ENCODE measurements at places on chromosomes 2 and 18.

- ATAC-seq: no peak
Observed at GRCh38 chr2:120747281-120747680, 11.6 kb downstream of the GLI2 start.

- no peak for ATAC-seq
Observed at GRCh38 chr2:1462994-1463393, 49.7 kb downstream of the TPO start.

- ATAC-seq: no peak
Observed at GRCh38 chr18:63477968-63478367, 1.2 kb downstream of the SERPINB5 start.

DNA sequence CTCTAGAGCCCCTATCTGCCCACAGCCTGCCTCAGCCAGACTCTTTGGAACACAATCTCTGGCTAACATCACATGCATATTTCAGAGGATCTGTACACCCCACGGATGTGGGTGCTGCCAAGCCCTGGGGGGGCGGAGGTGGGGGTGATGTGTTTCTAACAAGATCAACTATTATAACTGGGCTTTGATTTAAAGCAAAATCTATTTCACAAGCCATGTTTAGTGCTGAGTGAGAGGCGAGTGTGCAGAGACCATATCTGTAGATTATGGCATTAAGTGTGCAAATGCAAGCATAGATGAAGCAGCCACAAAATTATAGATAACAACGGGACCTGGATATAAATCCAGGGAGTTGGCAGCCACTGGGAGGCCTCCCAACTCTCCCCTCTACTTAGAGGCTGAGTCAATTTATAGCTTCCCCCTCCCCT is 135.8 kb upstream of the SMAD2 start:
- ATAC-seq: no peak

- ATAC-seq: no peak
Observed at GRCh38 chr2:180572346-180572745, 408.1 kb upstream of the UBE2E3 start.

GRCh38 chr18:52615943-52616342 is 275.9 kb downstream of the DCC start:
- peak; percentile 54 for ATAC-seq

DNA sequence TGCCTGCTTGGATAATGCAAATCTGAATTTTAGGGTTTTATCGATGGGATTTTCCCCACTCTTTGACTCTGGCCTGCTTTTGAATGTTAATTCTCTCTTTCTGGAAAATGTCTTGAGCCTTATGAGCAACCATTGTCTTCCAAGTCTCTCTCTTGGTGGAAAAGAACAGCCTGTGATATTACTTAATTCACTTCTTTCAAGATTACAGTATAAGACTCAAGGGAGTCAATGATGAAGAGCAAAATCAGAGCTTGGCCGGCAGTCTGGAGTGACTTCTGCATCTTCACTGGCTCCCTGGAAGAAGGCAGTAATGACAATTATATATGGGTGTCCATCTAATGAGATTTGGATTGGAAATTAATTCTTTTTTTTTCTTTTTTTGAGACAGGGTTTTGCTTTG is 122.9 kb upstream of the ZEB2 start:
- no peak for ATAC-seq

DNA sequence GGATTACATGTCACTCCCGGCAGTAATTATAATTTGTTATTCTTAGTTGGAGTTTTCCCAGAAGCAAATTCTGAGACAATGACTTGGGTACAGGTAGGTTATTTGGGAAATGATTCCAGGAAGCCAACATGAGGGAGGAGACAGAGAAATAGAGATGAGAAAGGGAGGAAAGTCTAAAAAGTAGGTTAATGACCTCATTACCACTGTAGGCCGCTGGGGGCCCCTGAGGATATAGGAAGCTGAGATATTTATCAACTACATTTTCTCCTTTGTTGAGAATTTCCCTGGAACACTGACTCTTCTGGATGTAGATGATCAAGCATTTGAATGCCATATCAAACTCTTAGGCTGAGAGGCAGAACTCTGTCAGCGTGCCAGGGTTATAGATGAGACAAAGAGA is 284.3 kb downstream of the ICOS start:
- ATAC-seq: no peak

GRCh38 chr2:204051984-204052556 is 115.5 kb downstream of the ICOS start:
- no peak for ATAC-seq

GRCh38 chr2:48808311-48808710 is 52.8 kb upstream of the LHCGR start:
- ATAC-seq: no peak

- ATAC-seq: no peak
Observed at GRCh38 chr2:3406501-3406900, 27.0 kb downstream of the TRAPPC12 start.

DNA sequence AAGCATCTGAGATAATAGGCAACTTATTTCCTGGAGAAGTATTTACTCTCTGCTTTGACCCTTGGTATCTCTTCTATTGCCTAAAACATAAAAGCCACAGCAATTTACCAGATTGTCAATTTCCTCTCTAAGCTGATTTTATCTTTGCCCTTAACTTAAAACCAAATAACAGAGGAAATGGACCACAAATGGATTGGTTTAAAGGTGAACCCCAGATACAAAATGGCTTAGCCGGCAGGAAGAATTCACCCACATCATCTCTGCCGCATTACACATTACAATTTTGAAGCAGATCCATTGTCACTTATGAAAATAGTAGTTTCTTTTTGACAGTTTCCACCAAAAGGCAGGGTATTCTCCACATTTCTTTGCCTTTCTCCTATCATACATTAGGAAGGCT is 585.8 kb upstream of the CHAC2 start:
- ATAC-seq: no peak

GRCh38 chr2:223247136-223247535 is 195.1 kb downstream of the KCNE4 start:
- no peak for ATAC-seq

DNA sequence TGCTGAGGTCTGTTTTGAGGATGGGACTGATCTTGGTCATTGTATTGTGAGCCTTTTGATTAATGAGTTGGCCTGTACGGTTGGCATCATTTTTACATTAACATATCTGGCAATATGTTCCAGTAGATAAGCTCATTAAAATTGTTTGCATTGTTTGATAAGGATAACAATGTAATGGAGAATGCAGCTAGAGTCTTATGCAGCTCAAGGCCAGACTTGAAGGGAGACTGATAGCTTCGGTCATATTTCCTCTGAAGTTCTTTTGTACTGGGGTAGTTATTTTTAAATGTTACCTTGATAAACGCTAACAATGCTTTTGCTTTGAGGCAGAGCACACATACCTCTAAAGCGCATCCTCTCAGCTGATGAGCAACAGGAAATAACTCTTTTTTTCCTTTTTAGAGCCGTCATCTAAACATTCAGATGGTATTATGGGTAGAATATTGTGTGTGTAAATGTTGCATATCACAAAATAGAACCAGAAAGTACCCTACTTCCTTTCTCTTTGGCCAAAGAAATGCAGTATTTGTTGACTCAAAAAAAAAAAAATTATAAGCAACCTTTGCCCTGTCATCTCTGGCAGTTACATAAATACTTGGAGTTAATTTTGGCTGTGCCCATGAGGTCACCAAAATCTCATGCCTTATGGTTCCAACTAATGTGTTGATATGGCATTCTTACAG is 1.3 kb downstream of the MAPRE2 start:
- ATAC-seq: no peak

DNA sequence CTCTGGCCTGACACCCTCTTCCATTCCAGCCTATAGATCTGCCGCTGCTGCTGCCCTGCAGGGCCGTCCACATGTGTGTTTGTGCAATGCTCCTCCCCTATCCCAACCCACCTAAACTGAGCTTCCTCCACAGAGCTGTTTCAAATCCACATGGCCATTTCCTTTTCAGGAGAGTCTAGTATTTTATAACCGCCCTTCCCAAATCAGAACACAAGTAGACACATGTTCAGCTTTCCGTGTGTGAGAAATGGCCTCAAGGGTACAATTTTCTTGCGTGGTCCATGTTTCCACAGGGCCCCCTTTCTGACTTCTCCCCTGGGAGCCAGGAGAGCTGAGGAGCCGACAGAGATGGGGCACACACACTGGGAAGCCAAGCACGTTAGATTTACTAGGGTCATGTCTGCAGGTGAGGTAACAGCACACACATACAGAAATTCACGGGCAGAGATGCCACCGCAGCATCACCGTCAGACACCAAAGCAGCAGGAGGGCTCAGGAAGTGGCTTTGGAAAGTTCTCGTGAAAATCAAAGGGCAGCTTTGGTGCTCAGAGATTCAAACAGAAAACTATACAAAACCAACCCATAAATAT is 102.9 kb upstream of the TGFA start:
- ATAC-seq: no peak

DNA sequence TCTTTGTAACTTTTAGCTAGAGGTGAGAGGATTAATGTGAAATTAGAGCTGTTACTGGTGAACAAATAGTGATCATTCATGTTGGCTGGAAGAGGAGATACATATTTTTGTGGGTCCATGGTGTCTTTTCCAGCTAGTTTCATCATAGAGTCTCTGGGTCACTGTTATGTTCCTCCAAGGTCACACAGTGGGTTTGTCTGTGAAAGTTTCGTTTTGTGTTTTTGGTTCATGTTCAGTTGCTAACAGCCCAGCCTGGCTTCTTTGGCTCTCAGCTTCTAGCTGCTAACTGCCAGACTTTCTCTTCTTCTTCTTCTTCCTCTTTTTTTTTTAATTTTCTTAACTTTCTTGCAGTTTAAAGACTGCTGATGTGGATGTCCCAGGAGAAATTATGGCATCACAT is 480.0 kb upstream of the SYT4 start:
- no peak for ATAC-seq

- no peak for ATAC-seq
Observed at GRCh38 chr2:118568700-118569099, 278.7 kb downstream of the EN1 start.

DNA sequence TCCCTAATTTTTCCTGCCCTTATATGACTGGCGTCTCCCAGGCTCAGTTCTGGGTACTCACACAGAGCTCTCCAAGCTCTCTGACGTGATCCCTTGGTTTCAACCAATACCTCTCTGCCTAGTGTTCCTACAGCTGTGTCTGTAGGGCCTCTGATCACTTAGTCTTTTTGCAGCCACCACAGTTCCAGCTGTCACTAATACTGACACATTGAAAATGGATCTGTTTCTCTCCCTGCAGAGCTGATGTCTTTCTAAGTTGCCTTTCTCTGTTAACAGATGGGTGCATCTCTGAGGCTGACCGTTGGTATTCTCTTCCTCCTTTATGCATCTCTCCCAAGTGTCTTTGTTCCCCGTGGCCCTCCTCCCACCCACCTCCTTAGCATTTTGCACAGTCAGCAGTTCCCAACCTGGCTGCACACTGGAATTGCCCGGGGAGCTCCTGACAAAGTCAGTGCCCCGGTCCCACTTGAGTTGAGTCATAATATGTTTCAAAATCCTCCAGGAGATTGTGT is 62.5 kb downstream of the CERS6 start:
- no peak for ATAC-seq

- no peak for ATAC-seq
Observed at GRCh38 chr2:119371111-119371510, 4.3 kb downstream of the DBI start.

DNA sequence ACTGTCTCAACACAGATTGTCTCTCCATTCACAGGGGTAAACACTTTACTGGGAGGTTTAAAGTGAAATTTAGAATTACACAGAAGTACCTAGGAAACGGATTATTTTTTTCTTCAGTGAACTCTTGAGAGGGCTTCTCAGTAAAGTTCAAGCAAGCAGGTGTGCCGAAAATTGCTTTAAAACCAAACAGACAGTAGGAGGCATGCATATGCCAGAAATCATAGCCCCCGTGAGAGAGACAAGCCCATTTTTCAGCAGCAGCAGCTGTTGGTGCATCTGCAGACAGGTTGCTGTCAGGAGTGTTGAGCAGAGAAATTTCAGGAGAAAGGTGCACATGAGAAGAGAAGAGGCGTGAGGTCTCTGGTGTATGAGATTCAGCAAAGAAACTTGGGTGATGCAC is 2115.5 kb upstream of the CELF4 start:
- no peak for ATAC-seq

DNA sequence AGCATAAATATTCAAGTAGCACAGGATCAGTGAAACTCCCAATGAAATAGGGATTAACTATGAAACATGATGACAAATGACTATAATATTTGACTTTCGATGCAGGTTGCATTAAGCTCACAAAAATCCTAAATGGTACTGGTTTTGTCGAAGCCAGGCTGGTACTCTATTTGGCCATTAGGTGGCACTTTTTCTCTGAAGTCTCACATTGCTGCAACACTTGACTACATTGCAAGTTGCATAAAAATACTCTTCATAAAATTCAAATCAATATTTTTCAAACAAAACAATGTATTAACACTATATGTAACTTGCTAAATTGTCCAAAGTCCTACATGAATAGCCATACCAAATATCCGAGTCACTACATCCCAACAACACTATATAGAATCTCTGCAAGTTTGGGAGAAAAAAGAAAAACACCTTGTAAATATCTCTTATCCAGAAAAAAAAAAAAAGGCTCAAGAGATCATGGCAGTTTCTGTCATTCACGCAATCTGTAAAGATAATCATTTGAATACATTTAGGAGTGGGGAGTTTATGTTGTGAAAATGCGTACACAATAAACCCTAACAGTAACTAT is 9.5 kb downstream of the RTTN start:
- ATAC-seq: no peak

DNA sequence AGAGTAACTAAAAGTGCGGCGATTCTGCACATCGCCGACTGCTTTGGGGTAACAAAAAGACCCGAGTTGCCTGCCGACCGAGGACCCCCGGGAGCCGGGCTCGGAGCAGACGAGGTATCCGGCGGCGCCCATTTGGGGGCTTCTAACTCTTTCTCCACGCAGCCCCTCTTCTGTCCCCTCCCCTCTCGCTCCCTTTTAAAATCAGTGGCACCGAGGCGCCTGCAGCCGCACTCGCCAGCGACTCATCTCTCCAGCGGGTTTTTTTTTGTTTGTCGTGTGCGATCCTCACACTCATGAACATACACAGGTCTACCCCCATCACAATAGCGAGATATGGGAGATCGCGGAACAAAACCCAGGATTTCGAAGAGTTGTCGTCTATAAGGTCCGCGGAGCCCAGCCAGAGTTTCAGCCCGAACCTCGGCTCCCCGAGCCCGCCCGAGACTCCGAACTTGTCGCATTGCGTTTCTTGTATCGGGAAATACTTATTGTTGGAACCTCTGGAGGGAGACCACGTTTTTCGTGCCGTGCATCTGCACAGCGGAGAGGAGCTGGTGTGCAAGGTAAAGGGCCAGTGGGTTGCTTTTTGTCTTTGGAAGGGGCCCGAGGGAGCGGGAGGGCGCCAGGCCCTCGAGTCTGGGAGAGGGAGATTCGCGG is 1.4 kb downstream of the TRIB2 start:
- ATAC-seq: peak; percentile 15

DNA sequence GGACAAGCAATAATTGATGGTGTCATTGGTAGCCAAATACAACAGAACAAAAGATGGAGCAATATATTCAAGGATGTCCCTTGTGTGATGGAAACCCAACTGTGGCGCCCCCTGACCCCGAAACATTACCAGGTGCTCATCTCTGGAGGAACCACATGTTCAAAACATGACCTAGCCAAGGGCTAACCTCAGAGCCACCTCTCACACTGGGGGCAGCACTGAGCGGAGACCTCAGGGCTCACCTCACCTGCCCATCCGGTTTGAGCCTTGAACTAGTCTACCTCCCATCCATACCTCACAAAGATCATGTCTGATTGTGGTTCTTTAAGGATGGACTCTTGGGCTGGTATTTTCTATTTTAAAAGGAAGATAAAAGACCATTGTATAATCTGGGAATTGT is 314.4 kb upstream of the CDH7 start:
- no peak for ATAC-seq

All from stimulated activated memory B cell treated with anti-CD40 and anti-IgM and Interleukin-4, amounts not matched to agents 10 μg/mL and 1 μg/mL and 100 μg/mL, for 72 hours (primary cell).